Hematopoietic multipotent progenitor cell treated with erythropoietin and hydrocortisone succinate and interleukin-3 and kit ligand, for 6 days (in vitro differentiated cells): ENCODE measurements at places on chromosomes 2 and 18.

DNA sequence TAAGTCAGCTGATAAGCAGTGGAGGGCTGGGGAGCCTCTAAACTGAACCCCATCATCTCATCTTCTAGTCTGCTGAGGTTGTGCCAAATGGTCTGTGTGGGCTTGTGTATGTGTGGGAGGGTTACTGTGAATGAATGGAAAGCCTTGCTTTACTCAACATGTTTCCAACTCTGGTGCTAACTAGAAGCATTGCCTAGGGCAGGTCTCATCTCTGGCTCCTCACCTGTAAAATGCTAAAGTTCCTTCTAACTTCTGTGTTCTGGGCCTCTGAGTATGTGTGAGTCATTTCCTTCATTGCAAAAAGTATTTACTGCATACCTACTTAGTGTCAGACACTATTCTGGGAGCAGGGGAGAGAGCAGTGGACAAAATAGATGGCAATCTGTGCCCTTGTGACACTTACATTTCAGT is 1.3 kb downstream of the LIPG start:
- no peak for DNase-seq

DNA sequence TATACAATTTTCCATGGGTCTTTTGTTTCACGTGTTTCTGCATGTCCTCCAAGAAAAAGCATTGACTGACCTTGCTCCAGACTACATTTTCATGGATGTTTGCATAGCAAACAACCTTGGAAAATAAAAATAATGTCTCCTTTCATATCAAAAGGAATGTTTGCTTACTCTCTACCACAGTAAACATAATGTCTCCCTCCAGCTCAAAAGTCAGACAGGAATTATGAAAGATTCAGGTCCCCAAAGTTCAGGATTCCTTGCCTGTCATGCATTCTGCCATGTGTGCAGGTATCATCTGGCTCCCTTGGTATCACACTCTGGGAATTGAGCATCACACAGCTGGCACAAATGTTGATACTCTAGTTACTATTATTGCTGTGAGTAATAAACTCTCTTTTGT is 103.1 kb upstream of the ZC3H15 start:
- DNase-seq: no peak

GRCh38 chr2:37617119-37617892 is 54.1 kb downstream of the CDC42EP3 start:
- no peak for DNase-seq

- DNase-seq: no peak
These were observed 562.5 kb upstream of the FAM98A start for GRCh38 chr2:34161549-34161948.

DNA sequence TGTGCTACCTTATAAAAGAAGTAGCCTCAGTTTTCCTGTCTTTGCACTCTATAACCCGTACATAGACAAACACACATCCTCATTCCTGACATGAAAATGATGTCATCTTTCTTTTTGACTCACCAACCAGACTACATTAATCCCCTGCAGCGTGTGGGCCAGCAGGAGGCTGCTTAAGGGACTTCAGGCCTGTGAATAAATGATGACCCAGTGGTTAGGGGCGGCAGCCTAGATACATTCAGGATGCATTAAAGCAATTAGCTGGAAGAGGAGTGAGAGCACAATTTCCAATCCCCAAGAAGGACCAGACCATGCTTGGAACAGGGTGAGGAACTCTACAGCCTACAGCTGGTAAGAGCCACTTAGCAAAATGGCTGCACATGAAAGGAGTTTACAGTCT is 57.3 kb upstream of the KLF7 start:
- no peak for DNase-seq

DNA sequence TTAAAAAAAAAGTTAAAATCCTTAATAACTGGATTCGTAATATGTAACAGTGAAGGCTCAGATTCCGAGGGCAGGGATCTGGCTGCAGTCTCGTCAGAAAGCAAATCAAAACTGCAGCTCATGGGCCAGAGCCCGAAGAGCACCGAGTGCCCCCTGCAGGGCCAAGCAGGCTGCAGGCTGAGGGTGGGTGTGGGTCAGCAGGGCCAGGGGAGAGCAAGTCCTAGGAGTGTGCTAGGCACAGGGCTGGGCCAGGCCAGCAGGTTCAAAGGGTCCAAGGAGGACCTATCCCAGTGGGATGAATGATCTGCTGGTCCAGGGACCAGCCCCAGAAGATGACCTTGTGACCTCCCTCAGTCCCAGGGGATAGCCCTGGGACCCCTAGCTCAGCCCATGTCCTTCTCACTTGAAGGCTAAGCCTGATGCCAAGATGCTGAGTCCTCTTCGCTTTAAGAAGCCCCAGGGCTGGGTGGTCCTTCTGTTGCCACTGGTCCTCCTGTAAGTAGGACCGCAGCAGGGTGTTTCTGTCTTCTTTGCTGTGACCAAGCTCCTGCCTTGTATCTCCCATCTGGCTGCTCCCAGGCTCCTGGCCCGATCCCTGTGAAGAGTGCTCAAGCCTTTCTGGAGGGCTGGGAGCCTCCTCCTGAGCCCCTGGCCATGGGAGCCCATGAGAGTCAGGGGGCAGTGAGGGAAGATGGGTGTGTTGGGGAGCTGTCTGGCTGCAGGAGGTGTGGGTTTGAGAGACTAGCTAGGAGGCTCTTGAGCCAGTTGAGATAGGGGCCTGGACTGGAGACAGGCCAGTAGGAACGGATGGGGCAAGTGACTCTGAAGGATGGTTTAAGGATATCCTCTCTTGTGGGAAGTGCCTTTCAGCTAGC is 150.7 kb downstream of the DYSF start:
- DNase-seq: no peak

- DNase-seq: peak; percentile 93
These were observed at the start of gene D2HGDH for GRCh38 chr2:241734467-241735208. TSS of gene D2HGDH (plus strand) at chr2:241734630. CDS start at chr2:241735225, 595 bp downstream.

- no peak for DNase-seq
These were observed 41.1 kb upstream of the CCDC150 start for GRCh38 chr2:196598412-196598811.

- DNase-seq: peak; percentile 4
These were observed 61.3 kb downstream of the EFEMP1 start for GRCh38 chr2:55862246-55862645.

DNA sequence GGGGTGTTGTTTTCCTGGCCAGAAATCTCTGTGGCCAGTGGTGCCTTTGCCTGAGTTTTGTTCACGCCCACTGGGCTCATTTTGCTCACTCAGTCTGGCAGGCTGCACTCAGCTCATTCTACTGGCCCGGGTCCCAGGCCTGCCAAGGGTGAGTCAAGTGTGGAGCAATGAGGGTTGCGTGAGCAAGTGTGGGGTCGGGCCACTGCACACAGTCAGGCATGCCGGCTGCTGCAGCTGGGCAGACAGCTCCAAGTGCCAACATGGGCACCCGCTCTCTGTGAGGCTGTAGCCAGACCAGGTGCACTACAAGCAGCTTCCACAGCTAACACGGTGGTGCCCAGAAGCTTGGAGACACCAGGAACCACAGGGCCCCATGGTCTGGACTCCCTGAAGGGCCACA is 801.1 kb upstream of the RAB6C start:
- no peak for DNase-seq

GRCh38 chr2:47078541-47079482 is 76.3 kb downstream of the STPG4 start:
- peak; percentile 93 for DNase-seq

DNA sequence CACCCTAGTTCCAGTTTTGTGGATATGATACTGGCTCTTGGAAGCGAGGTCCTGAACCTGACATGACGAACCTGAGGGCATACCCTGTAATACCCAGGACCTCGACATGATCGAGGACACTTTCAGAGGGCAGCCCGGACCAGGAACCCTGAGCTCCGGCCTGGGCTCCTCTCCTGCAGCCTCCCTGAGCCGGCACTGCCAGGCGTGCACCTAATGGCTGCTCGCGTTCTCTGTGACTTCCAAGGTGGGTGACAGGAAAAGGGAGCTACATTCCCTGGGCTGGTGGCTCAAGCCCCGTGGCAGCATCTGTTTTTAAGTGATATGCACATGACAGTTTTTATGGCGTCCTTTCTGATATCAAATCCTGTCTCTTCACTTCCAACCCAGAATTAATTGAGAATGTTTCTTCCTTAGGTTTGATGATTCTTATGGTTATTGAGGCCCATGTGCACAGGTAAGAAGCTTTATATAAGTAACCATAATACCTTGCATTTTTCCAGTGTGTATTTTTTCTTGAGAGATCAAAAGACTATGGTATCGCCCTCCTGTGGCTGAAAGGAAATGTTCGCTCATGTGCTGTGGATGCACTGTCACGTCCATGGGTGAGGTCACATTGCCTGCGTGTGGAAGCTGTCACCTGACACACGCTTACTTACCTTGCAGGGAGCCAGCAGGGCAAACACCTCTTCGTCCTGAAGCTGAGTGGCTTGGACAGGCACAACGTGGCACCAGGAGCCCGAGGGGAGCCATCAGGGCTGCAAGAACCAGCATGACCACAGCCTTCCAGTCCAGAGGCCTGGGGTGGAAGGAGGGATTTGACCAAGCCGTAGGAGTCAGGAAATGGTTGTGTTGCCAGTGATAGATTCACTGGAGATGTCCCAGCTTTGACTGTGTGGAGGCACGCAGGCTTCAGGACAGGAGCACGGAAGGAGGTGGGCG is 367.4 kb upstream of the MYT1L start:
- DNase-seq: peak; percentile 56

- no peak for DNase-seq
These were observed 52.8 kb downstream of the LDLRAD4 start for GRCh38 chr18:13271302-13271911.

DNA sequence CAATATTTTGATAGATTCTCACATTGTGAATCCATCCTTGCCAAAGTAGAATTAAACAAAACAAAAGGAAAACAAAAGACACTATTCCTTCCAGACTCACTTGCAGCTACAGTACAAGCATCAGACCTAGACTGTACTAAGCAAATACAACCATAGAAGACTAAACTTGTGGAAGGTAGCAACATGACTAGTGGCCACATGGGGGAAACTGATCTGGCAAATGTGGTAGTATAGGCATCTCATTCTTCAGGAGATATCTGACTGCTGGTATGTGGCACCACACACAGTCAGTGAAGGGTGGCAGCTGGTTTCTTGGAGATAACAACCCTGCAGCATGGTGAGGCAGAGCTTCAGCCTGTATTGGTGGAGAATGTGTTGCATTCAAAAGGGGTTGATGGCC is 81.0 kb upstream of the ACVR2A start:
- DNase-seq: peak; percentile 2

DNA sequence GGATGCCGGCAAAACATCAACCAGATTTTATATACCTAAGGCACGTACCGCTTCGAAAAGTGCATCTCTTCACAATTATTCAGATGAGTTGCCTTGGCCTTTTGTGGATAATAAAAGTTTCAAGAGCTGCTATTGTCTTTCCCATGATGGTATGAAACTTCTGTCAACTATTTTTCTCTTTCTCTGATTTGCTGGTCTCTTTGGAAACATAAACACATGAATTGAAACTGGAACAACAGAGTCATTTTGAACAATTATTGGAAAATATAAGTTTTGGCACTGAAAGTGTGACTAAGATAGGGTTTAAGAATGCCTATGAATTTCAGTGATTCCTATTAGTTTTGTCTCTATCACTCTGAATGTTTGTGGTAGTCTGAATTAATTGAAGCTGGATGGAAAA is 109.9 kb downstream of the DPP4 start:
- DNase-seq: no peak

DNA sequence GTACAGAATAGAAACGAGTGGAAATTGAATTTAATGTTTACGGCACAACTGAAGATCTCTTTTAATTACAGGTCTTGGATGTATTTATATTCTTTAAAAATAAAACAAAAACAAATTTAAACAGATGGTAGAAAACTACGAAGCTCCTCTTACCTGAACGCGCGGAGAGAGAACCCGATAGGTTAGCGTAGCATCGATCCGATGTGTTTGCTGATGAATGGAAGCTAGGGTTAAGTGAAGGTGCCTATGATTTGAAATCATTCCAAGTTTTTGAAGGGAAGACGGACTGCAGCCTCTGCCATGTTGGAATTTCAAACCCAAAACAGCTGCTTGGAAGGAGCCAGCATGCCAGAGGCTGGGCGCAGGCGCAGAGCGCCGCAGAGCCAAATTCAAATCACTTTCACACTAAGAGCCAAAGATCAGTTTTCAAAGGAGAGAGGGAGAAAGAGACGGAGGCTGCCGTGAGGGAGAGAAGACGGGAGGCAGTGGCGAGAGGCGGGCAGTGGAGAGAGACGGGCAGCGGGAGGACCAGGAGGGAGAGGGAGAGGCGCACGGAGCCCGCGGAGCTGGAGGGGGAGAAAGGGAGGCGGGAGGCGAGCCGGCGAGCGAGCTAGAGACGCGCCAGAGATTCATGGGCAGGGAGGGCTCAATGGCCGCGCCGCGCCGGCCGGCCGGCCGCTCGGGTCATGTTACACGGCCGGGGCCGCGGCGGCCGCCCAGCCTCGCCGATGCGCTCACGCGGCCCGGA is at the start of gene FIGN:
TSS of gene FIGN (minus strand) at position 324 of the 748 bp plus-strand sequence. CDS start 1,081 bp downstream, outside the sequence.
- DNase-seq: no peak

DNA sequence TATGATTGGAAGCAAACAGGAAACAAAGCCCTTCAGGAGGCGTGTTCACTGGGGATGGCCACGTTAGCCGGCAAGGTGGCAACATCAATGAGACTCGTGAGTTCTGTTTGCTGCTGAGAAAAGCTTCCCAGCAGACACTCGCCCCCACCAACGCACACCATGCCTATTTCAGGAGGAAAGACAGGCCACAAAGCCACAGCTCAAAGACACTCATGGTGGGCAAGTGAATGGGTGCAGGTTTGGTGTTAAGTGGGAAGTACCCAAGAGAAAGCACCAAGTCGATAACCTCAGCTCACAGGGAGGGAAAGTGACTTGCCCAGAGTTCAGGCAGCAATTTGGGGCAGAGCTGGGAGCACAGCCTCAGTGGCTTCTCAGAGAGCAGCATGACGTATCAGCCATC is 10.5 kb upstream of the MTERF4 start:
- no peak for DNase-seq

DNA sequence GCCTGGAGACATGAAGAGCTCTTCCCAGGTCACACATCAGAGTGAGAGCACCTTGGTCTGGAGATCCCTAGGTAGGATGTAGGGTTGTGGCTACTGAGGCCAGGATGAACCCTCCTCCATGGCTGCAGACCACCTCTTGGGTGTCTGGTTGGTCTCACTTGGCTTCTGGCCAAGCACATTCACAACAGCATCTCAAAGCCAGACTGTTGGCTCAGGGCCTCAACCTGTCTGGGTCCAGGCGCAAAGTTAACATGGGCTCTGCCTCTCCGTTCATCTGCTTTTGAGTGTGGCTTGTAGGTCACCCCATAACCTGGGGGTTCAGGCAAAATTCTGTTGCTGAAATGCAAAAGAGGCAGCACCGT is 40.1 kb downstream of the RHOB start:
- DNase-seq: no peak

GRCh38 chr2:168500516-168500915 is 44.4 kb downstream of the CERS6 start:
- no peak for DNase-seq

DNA sequence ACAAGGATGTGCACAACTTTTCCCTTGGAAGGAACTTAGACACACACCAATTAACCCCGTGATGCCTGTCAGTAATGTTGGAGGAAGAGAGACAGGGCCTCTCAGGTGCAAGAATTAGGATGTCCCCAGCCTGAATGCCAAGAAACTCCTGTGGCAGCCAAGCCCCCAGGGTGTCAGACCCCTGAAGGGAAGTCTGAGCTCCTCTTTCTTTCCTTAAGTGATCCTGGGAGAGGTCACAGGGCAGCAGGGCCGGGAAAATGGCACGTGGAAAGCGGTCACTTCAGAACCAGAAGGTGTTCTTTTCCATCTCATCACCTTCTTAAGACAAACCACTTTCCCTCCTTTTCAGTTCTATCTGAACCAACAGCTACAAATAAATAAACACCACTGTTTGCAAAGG is 185.9 kb downstream of the ANAPC1 start:
- DNase-seq: no peak

- DNase-seq: no peak
These were observed 28.3 kb downstream of the MYO3B start for GRCh38 chr2:170206246-170206645.
